ENCODE measurements at places on chromosomes 7 and 10.

DNA sequence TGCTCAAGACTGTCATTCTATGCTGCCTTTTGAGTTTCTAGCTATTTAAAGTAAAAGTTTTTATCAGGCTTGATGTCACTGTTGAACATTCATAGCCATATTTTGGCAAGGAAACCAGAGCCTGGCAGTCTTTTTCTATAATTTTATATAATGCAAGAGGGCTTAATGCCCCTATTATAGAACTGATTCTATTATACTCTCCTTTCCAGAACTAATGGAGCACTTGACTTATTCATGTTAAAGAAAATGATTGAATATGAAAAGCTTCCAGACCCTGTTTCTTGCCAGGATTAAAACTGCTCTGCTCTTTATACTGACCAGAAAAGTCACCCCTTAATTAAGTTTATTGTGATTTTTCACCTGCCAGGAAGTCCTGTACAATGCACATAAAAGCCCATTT lies 337.6 kb upstream of the CHRM2 start:
- DNase-seq, result no peak

DNA sequence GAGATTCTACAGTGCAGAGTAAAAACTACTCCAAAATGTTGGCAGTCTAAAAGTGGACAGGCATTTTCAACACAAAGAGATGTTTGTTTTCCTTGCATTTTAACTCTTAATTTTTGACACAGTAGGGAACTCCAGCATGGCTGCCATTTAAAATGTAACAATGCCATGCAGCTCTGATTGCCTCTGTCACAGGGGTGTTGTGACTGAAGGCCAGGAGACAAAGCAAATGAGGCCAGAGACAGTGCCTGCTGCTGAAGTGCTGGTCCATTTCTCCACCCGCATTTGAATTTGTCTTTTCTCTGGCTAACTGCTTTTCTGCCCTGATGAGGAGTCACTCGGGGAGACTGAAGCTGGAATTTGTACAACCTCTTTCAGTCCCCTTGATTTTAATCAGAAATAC lies 710.6 kb upstream of the GALNT17 start:
- no peak for DNase-seq

DNA sequence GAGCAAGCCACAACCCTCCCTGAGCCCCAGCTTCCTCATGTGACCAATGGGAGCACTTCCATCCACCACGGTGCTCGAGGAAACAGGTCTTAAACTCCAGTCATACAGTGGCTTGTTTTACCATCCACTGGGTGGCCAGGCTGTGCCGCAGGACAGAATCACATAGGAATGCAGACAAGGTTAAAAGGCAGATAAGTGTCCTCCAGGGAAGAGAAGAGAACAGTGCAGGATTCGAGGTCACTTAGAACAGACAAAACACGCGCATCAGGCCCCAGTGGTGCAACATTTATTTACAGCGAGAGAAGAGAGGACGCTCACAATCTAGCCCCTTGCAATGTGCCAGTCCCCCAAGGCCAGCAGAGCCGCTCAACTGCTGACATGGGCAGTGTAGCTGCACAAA lies 92.8 kb downstream of the TMEM130 start:
- no peak for DNase-seq

DNA sequence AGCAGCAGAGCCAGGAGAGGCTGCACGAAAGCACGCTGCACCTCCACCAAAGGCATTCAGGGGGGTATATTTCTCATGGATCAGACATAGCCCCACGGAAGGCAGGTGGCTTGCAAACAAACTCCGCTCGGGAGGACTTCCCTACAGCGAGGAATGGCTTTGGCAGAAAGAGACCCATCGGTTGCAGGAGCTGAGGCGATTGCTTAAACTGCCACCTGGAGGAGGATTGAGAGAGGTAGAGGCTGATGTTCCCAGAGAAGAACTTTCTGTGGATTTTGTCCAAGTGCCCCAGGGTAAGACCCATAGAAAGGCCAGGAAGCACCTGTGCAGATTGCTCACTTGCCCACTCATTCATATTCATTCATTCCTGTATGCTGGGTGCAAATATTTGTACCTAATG lies 89.1 kb downstream of the NEUROD6 start:
- no peak for DNase-seq

GRCh38 chr10:68756766-68757165 lies 35.7 kb downstream of the CCAR1 start:
- DNase-seq, result no peak

GRCh38 chr10:119331061-119331460 lies 123.7 kb downstream of the GRK5 start:
- DNase-seq, result no peak

GRCh38 chr7:128158370-128158769 lies 82.7 kb upstream of the LEP start:
- DNase-seq, result no peak

- no peak for DNase-seq
These were observed 34.2 kb upstream of the ADRB1 start for GRCh38 chr10:114009281-114009996.

GRCh38 chr7:139799586-139799985 lies 21.8 kb upstream of the HIPK2 start:
- no peak for DNase-seq

DNA sequence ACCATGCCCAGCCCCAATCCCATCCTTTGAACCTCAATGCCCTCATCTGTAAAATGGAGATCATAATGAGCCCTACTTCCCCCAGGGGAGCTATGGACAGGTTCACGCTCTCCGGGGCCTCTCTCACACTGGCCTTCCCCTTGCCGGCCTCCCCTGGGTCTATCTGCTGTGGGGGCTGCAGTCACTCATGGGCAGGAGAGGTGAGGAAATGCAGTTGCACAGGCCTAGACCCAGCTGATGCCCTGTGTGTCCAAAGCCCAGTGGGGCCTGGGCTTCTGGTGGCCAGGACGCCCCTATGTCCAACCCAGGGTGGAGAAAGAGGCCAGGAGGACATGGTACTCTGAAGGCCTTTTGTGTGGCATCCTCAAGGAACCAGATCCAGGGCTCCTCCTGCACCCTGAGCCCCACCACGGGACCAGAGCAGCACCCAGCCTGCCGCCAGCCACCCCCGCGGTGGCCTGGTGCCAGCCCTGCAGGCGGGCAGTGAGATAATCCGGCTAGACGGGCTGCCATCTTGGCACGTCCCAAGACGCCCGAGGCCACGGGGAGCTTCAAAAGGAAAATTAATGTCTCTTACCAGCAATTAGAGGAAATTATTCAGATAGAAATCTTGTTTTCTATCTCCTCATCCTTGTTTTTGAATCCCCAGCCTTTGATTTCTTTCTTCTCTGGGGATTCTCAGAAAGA lies 39.0 kb downstream of the MYL10 start:
- DNase-seq, result no peak

DNA sequence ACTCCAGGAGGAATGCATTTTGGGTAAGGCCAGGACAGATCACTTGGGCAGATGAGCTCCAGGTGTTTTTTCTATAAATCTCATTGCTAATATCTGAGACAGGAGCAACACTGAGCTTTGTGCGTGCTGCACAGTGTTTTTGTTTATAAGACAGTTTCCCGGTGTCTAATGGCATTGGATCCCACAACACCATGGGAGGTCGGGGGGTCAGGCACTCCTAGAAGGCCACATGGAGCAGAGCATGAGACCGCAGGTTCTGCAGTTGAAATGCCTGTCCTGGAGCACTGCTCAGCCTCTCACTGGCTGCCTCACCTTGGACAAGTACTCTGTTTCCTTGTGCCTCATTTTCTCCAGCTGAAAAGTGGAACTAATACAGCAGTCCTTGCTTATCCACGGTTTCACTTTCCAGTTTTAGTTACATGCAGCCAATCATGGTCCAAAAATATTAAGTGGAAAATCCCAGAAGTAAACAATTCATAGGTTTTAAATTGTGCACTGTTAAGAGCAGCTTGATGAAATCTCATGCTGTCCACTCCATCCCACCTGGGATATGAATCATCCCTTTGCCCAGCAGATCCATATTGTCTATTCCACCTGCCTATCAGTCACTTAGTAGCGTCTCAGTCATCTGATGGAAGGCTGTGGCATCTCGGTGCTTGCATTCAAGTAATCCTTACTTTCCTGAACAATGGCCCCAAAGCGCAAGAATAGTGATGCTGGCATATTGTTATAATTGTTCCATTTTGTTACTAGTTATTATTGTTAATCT lies 35.2 kb downstream of the ATXN7L1 start:
- DNase-seq, result no peak

- no peak for DNase-seq
These were observed 34.4 kb downstream of the UBTD1 start for GRCh38 chr10:97532935-97533671.

GRCh38 chr7:155963771-155964195 lies 151.5 kb upstream of the SHH start:
- no peak for DNase-seq

DNA sequence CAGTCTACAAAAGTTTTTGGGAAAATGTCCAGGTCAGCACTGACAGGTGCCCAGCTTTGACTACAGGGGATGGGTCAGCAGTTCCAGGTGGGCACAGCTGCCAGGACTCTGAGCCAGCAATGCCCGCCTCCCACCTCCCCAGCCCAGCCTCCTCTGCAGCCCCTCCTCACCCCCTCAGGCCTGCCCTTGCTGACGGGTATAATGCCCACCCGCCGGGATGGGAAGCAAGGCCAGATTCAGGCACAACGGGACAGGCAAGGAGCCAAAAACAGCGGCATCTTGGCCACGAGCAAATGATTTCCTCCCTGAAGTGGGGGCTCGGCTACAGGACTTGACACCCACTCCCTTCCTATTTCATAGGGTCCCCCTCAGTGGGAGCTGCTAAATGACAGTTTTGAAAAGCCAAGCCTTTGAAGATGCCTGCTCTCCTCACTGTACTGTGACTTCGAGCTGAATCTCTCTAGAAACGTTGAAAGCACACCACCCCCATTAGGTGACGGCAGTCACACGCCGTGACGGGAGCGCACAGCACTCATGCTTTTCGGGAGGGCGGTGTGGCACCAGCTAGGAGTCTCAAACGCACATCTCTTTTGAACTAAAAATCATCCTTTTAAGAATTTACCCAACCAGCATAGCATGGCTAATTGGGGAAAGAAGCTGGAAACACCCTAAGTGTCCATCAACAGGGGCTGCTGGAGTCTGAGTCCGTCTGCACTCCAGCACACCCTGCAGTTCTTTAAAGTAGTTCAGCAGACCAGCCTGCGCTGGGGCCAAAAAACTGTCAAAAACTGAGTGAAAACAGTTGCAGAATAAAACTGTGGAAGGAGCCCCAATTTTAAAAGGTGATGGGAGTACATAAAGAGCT lies 29.6 kb downstream of the MAD1L1 start:
- no peak for DNase-seq

DNA sequence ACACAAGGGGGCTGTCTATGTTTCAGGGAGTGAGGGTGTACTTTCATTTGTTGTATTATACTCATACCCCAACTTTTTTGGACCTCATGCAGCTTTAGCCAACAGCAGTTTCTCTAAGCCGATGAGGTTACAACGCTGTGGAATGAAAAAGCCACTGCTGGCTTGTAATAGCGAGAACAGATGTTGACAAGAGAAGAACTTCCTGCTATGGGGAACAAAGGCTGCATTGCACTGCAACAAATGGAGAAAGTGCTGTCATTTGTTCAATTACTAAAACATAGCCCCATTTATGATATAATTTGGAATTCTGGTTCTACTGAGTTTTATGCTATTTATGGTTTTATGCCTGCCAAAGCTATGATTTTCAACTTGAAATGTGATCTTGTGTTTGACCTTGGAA lies 104.2 kb upstream of the TMEM72 start:
- DNase-seq, result no peak

DNA sequence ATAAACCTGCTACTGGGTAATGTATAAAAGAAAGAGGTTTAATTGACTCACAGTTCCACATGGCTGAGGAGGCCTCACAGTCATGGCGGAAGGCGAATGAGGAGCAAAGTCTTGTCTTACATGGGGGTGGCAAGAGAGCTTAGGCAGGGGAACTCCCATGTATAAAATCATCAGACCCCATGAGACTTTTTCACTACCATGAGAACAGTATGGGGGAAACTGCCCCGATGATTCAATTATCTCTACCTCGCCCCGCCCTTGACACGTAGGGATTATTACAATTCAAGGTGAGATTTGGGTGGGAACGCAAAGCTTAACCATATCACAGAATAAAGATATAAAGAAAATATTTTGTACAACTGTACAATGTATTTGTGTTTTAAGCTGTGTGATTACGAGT lies 39.4 kb upstream of the PLCE1 start:
- no peak for DNase-seq

GRCh38 chr7:106915873-106916272 lies 50.8 kb downstream of the PIK3CG start:
- DNase-seq, result no peak
